ENCODE measurements at places on chromosomes 3 and 15.

DNA sequence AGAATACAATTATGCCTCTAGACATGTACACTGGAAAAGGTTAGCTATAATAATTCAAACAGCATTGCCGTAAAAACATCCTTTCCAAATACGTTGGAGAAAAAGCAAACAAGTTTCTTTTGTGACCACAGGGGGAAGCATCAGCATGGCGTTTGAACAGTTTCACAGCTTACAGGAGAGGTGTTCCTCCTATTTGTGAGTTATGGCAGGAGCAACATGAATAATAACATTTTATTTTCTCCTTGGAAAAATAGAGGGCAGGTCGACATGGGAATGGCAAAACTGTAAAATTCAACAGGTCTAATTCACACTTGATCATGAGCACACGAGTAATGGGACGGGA, 39.7 kb upstream of the GADL1 start:
- DNase-seq: no peak

DNA sequence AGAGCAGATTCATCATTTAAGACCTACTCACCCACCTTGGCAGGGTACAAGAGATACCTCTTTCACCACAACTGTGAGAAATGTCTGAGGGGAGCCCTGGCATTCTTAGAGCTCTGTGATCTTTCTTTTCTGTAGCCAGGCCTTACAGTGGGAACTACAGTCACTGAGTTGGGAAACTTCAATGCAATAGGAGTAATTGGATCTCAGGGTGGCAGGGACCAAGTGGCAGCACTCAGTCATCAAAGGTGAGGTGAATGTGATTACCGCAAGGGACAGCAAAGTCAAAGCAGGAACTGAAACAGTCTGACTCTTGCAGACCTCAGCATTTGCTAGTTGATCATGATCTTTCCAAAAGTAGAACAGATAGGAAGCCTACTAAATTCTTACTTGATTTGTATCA, 7.2 kb upstream of the MCF2L2 start:
- no peak for DNase-seq

GRCh38 chr3:111882194-111882593, 23.1 kb downstream of the PHLDB2 start:
- no peak for DNase-seq

- DNase-seq: no peak
These were observed 59.5 kb upstream of the STRIT1 start for GRCh38 chr3:155352900-155353490.

DNA sequence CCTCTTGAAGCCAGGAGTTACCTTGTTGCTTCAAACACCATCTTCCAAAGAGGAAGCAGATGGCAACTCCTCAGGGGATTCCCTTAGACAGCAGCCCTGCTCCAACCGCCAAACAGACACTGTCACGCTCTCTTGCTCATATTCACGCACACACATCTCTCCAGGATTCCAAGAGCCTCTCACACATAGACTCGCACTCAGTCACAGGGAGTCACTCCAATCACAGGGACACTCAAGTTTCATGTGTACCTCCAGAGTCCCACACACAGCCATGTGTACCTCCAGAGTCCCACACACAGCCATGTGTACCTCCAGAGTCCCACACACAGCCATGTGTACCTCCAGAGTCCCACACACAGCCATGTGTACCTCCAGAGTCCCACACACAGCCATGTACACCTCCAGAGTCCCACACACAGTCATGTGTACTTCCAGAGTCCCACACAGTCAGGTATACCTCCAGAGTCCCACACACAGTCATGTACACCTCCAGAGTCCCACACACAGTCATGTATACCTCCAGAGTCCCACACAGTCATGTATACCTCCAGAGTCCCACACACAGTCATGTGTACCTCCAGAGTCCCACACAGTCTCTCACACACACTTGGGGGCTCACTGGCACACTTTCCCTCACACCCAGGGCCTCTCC, 6.1 kb downstream of the VWA5B2 start:
- no peak for DNase-seq

DNA sequence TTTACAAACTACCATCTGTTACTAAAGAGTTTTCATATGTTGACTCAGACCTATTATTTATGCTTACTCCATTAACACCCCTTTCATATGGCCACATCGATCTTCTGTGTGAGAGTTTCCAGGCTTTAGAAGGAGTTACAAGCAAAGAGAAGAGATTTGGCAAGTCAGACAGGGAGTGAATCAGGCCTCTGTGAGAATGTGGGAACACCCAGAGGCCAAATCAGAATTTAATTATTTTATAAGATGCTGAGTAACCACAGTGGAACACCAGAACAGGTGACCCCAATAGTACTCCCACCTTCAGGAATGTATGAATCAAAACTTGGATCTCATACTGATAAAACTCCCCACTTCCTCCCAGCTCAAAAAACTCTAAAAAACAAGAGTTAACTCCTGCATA, 42.0 kb downstream of the IFT57 start:
- no peak for DNase-seq

- DNase-seq: no peak
These were observed 3.2 kb downstream of the DVL3 start for GRCh38 chr3:184158404-184158803.

DNA sequence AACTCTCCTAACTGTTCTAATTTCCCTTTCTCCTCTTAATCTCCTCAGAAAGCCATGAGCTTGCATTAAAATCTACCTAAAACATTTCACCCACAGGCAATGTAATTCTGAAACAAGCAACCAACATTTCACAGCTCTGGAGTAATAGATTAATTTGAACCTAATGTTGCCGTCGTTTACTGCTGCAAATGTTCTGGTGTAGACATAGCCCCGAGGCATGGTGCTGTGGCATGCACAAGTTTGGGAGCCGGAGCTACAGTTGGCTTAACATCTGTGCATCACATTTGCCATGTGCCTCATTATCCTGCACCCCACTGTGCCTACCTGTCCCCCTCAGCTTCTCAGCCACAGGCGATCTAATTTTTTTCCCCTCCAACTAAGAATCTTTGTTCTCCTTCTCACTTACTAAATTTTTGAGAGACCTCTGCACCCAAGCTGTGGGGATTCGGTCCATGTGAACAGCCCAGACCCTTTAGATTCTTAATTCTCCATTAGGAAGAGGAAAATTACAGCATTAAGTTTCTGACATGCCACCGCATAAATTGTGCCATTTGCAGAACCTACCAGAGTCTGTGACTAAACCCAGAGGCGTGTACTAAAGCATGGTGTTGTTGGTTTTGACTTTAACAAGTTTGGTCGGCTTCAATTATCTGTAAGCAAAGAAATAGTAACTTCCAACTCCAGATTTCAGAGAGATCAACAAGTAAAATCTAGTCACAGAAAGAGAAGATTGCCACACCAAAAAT, 419.2 kb downstream of the MECOM start:
- DNase-seq: no peak

DNA sequence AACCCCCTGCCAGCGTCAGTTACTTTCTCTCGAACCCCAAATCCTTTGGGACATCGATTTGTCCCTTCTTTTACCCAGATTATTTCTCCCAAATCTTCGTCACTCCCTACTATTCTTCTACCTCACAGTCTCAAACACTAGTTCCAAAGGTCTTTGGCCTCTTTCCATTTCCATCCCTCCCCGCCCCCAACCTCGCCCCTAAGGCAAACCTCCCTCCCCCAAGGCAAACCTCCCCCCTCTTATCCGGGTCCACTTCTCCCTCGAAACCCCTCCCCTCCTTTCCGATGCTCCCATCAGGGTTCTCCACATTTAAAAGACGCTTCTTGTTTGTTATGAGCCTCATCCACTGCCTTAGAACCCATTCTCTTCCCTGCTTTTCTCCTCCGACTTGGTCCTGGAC, 583 bp downstream of the EAF1 start:
- no peak for DNase-seq

DNA sequence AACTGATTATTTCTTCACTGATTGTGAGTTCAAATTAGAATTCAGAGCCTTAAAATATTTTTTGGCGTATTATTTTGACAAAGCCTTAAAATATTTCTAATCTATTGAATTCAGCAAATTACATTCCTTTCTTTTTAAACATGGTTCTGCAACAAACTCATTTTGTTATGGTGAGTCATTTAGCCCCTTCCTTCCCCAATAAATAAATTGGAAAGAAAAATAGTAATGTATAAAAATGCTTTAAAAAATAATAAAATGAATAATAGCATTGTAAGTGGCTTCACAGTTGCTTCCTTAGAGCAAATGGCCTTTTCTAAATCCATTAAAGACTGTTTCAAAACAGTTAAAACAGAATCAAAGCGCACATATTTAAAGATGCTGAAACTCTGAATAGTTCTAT, 12.1 kb downstream of the CSNK1G1 start:
- DNase-seq: no peak

DNA sequence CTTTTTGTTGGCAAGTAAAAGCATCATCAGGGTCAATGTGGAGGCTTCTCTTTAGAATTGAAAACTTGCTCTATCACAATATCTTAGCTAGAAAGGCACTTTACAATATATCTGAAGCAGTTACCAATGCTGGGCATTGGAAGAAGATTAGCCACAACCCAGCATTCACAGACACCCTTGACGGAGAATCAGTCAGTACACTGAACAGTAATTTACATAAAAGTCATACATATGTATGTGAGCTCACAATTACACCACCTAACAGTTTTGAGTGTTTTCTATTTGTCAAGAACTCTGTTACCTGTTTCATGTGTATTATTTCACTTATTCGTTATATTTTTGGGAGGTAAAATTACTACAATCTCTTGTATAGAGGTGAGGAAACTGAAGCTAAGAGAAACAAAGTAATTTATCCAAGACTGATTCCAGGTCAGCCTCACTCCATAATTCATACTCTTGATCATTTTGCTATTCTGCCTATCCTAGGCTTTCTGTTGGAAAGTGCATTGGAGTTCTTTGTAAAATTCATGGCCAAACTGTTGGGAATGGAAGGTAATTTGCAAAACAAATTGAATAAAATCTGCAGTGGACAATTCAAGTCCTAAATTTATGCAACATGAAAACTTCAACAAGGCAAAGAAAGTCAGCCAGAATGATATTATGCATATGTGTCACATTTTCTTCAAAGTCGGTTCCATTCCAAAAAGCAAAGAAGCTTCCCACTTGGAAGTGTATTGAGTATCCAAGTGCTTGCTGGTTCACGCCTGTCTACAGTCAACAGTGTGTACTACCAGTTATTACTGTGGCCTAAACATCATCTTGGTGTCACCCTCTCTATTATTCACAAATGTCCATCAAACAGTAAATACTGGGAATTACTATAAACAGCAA, 223.7 kb upstream of the SEMA6D start:
- no peak for DNase-seq

GRCh38 chr15:40904552-40905201, 10.4 kb downstream of the VPS18 start:
- DNase-seq: no peak

DNA sequence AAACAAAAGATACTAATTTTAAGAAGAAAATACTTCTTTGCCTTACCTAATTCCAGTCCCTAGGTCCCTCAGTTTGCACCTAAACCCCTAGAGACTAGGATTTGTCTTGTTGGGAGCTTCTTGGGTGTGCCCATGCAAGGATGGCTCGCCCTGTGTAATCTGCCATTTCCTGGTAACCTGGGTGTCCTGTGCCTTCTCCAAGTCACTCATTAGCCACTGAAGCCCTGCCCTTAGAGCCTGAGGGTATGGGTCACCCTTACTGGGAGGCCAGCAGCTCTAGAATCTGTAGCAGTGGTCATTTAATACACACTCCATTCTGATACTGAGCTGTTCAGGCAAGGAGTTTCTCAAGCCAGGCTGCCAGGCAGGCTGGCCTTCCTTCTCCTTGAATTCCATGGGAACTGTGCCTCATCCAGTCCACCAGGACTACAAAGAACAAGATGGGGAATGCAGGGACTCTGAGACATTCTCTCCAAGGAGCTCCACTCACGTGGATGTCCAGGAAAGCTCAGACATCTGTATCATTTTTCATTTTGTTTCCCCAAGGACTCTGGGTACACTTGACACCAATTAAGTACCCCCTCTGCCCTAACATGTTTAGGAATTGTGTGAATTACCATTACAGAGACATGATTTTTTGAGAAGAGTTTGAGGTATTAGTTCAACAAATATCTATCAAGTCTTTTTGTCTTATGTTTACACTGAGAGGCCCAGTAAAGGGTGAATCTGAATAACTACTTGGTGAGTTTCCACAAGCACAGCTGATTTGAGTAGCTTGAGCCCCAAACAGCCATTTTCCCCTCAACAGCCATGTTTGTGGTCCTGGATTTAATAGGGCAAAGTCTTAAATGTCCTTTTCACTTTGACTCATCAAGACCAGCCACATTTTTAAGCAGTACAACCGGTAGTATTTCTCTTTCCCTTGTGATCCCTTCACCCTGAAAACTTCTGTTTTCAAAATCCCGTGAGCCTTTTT, 52.6 kb downstream of the ARNT2 start:
- DNase-seq: no peak

- DNase-seq: no peak
These were observed 11.5 kb downstream of the SETMAR start for GRCh38 chr3:4314688-4315087.

GRCh38 chr3:45881078-45882022, 5.0 kb upstream of the CCR9 start:
- DNase-seq: no peak

- DNase-seq: no peak
These were observed 826 bp downstream of the SHC4 start for GRCh38 chr15:48962662-48963523.

Measured in keratinocyte (primary cell).